H4 (cell line): ENCODE measurements at places on chromosomes 2 and 18. TPM values are rescaled to one million over a fixed set of nuclear protein-coding genes. Genes with fewer than 3 reads are reported as not detected.

Gene YIPF4
- total RNA-seq = 13.5 and 28.0 TPM in 2 replicates

- peak; percentile 79 for DNase-seq
These were observed 65.1 kb downstream of the TMEM182 start for GRCh38 chr2:102826904-102827303.

Gene PDE1A
- 0.51 and 1.2 TPM in 2 replicates for total RNA-seq

- no peak for DNase-seq
These were observed 353.1 kb downstream of the EIPR1 start for GRCh38 chr2:3024401-3024935.

Gene ASXL3
- 0.41 and 1.3 TPM in 2 replicates for total RNA-seq

DNA sequence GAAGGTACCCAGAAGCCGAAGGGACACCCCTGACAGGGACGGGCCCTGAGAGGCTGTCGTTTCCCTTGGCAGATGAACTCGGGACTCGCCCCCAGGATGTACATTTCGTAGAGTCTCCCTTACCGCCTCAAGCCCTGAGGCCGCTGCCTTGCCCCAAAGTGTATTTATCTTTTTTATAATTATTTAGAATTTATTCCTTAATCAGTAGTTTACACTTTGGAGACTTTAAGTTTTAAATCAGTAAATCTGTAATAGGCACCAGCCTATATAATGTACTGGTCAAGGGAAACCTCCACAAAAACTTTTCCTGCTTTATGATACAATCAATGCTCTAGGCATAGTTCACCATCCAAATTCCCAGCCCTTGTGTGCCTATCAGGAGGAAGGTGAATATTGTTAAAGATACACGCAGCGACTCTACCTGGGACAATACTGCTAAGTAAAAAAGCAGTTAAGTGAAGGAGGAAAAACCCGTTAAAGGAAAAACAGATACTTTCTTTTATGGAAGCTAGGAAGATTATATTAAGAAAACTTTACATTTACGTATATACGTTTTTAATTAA lies 848 bp downstream of the VRK2 start:
- DNase-seq = no peak

GRCh38 chr18:74463983-74464382 lies 6.9 kb upstream of the DIPK1C start:
- no peak for DNase-seq

GRCh38 chr2:143229952-143230351 lies 100.7 kb downstream of the ARHGAP15 start:
- DNase-seq = no peak

GRCh38 chr2:210519594-210519993 lies 36.8 kb upstream of the CPS1 start:
- DNase-seq = no peak

- no peak for DNase-seq
These were observed 673.8 kb downstream of the ARHGAP15 start for GRCh38 chr2:143802871-143803650.

- DNase-seq = no peak
These were observed 496 bp downstream of the SUCLG1 start for GRCh38 chr2:84458551-84459017.

GRCh38 chr2:25453199-25453905 lies 111.6 kb upstream of the DNMT3A start:
- DNase-seq = no peak

Gene SERPINB11
- not detected in 2 replicates for total RNA-seq

Gene DIPK1C
- 1.6 TPM in 1 of 2 replicates, not detected in the other for total RNA-seq

Gene CFC1
- 0.39 TPM in 1 of 2 replicates, not detected in the other for total RNA-seq

GRCh38 chr2:238920053-238920452 lies 72.2 kb downstream of the TWIST2 start:
- no peak for DNase-seq

DNA sequence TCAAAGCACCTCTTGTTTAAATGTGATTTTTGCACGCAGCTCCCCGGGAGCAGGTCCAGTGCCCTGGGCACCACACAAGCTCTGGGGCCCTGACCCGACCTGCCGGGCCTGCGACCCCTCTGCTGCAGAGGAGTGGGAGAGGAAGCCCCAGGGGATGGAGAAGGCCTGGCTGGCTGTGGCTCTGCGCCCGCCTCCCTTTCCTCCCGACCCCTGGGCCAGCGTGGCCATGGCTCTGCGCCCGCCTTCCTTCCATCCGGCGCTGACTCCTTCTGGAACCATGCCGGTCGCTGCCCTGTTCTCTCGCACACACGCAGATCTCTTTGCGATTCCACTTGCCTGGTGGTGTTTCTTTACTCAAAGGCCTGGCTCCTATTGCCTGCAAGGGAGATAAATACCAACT lies 166.5 kb upstream of the SALL3 start:
- DNase-seq = no peak

GRCh38 chr2:25411281-25411680 lies 69.6 kb upstream of the DNMT3A start:
- no peak for DNase-seq

Gene LIMS3
- total RNA-seq = not detected in 2 replicates

DNA sequence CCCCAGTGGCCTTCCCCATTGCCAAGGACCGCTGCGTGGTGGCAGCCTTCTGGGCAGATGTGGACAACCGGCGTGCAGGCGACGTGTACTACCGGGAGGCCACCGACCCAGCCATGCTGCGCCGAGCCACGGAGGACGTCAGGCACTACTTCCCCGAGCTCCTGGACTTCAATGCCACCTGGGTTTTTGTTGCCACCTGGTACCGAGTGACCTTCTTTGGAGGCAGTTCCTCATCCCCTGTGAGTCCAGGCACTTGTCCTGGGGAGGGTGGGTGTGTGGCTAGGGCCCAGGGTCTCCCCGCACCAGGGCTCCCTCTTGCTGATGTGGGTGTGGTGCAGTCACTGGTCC lies 31.9 kb downstream of the SNED1 start:
- no peak for DNase-seq

GRCh38 chr2:31931916-31932315 lies 78.9 kb downstream of the MEMO1 start:
- no peak for DNase-seq

Gene UGT1A3
- not detected in 2 replicates for total RNA-seq

DNA sequence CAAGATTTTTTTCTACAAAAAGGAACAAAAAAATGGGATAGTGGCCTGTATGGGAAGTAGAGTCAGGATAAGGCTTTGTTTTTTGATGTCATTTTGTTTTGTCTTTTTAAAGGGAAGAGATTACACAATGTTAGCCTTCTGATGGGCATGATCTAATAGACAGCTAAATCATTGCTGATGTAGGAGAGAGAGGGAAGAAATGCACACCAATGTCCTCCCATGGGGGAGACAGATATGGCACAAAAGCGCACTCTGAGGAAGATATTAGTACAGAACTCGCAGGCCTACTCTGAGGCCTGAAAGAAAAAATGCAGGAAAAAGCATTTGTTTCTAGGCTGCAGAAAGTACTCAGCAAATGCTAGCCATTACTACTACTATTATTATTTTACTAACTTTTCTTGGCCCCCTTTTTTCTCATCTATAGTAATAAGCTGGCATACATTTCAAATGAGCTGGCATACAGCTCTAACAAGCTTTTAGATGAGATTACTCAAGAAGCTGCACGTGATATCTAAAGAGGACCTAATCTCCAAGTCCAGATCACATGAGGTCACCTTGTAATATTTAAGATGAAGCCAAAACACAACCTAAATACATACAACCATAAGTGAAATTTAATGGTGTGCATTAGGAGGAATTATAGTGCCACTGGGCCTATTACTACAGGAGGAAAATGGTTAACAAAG lies 269.4 kb upstream of the TANK start:
- DNase-seq = no peak

- no peak for DNase-seq
These were observed 6.3 kb downstream of the BOK start for GRCh38 chr2:241564596-241565410.

Gene HRH4
- total RNA-seq = 0.17 TPM in 1 of 2 replicates, not detected in the other

Gene ACTG2
- total RNA-seq = not detected in 2 replicates

GRCh38 chr2:98807221-98807620 lies 76.3 kb upstream of the MGAT4A start:
- no peak for DNase-seq

DNA sequence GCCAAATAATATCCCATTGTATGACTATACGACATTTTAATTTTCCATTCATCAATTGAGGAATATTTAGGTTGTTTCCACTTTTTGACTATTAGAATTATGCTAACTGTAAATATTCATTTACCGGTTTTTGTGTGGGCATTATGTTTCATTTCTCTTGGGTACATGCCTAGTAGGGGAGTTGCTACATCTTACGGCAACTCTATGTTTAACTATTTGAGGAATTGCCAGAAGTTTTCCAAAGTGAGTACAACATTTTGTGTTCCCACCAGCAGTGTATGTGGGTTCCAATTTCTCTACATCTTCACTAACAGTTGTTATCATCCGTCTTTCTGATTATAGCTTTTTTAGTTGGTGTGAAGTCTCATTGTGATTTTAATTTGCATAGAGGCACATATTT lies 1.6 kb upstream of the KDSR start:
- DNase-seq = no peak

DNA sequence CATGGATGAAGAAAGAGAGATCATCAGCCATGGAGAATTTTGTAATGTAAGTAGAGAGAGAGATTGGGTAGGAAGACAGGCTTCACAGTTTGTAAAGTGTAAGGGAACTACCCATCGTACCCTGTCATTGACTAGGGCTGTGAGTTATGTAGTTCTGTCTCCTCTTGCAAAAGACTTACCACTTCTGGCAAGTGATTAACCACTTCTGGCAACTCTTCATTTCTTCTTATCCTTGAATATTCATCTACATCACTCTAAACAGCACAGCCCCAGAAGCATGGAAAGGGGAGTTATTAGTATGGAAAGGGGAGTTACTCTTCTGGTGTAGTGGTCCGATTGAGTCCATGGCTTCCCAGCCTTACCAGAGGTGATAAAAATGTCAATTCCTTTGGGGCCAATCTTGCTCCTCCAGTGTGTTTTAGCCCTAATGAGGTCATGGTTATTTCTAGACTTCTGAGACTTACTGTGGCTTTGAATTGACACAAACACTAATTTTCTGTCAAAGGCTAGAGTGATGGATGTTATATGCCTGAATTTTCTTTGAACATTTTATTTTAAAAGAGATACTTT lies 52.0 kb downstream of the STAT1 start:
- DNase-seq = no peak

Gene PARD3B
- 0.37 and 0.68 TPM in 2 replicates for total RNA-seq

- DNase-seq = no peak
These were observed 35.9 kb downstream of the PTGR3 start for GRCh38 chr18:75173125-75173432.

Gene FBXO41
- total RNA-seq = 0.99 and 2.3 TPM in 2 replicates

GRCh38 chr18:31506024-31506742 lies 8.2 kb downstream of the DSG2 start:
- DNase-seq = no peak

DNA sequence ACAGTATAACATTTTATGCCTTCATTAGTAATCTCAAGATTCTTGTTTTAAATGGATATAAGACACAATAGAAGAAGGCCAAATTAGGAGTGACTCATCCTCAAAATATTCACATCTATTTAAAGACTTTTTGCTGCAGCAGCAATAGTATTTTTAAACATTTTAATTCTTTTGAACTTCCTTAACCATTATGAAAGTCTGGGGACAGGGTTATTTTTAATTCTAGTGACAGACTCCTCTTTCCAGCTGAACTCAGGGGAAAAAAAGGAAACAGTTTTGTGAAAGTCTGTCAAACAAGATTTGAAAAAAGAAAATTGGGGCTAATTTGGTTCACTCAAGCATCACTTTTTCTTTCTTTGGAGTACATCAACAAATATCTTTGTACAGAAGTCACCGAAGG lies 541.8 kb downstream of the NUP35 start:
- DNase-seq = no peak

GRCh38 chr2:207833251-207833751 lies 63.6 kb upstream of the FZD5 start:
- DNase-seq = no peak

- peak; percentile 50 for DNase-seq
These were observed 156.7 kb downstream of the ARHGAP28 start for GRCh38 chr18:6885992-6886796.

DNA sequence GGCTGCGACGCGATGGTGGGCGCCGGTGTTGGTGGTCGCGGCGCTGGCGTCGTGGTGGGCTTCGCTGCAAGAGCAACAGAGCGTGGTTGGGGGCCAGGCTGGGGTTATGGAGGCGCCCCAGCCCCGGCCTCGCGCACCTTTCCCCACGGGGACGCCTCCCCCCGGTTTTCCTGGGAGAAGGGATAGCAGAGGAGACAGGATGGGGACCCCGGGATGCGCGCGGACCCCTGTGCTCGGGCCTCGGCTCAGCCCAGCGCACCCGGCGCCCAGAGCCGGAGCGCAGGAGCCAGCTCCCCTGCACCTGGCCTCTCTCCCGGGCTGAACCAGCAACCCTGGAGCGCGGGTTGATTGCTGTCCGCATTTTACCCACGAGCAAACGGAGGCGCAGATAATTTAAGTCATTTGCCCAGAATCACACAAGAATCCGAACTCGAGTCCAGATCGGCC lies 1.0 kb downstream of the CD8A start:
- DNase-seq = no peak

- no peak for DNase-seq
These were observed 30.7 kb downstream of the CAMKMT start for GRCh38 chr2:44392338-44392943.

Gene AFF3
- 0.21 and 0.37 TPM in 2 replicates for total RNA-seq

Gene DRC1
- not detected in 2 replicates for total RNA-seq

DNA sequence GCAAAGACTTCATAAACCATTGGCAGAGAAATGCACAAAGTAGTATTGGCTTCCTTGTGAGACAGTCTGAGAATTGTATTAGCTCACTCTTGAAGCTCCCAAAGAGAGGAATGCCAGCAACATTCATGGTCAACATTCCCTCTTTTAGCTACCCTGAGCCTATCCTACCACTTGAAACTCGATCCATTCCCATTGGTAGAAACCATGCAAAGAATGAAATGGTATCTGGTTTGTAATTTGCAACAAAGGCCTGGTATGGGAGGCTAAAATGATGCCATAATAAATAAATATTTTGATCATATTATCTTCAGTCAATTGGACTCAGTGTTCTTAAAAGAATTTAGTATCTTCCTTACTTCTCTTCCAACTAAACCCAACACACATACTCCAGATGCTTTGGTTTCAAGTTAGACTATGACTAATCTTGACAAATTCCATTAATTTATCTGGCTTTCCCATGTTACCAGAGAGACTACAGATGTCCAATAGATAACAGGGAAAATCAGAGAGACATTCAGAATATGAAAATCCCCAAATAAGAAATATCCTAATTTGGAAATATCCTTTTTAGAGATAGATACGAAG lies 102.9 kb downstream of the DHRS9 start:
- no peak for DNase-seq

Gene NOP58
- 75.6 and 84.7 TPM in 2 replicates for total RNA-seq

GRCh38 chr2:110807522-110807921 lies 75.1 kb downstream of the ACOXL start:
- no peak for DNase-seq

Gene MC5R
- total RNA-seq = 0.10 TPM in 1 of 2 replicates, not detected in the other

- no peak for DNase-seq
These were observed 70.9 kb downstream of the NFATC1 start for GRCh38 chr18:79466591-79466990.

GRCh38 chr2:41741951-41742595 lies 305.7 kb upstream of the PKDCC start:
- peak; percentile 43 for DNase-seq

Gene HOXD3
- 0.29 and 0.70 TPM in 2 replicates for total RNA-seq

GRCh38 chr2:197934934-197935289 lies 130.5 kb downstream of the PLCL1 start:
- DNase-seq = no peak
